ENCODE measurements at places on chromosomes 6 and 20.

DNA sequence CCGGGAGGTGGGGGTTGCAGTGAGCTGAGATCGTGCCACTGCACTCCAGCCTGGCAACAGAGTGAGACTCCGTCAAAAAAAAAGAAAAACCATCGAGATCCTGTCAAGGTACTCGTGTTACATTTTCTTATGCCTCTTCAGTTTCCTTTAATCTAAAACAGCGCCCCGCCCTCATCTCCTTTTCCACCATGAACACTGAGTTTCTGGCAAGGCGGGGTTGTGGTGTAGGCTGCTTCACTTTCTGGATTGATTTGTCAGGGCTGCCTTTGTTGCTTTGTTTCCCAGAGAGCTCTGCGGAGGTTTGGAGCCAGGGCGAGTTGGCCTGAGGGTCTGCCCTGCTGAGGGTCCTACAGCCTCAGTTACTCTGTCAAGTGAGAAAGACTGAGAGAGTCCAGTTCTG, 8.9 kb downstream of the ITPR3 start:
- no peak for DNase-seq

GRCh38 chr20:63940472-63941266, 15.5 kb downstream of the UCKL1 start:
- no peak for DNase-seq

DNA sequence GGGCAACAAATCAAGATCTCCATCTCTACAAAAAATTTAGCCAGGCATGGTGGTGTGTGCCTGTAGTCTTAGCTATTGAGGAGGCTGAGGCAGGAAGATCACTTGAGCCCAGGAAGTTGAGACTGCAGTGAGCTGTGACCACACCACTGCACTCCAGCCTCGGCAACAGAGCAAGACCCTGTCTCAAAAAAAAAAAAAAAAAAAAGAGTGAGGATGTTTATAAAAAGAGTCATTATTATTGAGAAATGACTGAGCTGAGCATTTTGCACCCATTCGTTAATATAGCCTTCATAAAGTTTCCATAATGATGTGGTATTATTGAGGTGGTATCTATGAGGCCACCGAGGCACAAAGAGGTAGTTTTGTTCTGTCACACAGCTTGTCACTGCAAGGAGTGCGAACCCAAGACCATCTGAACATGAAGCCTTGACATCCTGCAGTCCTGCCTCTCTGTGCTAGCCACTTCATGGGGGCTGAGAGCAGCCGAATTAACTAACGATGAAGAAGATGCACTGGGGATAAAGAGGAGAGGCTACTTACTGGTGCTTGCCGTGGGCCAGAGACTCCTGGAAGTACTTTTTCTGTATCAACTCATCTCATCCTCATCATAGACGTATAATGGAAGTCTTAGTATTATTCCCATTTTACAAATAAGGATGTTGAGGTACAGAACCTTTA, 175.5 kb downstream of the BCAS1 start:
- DNase-seq: no peak

DNA sequence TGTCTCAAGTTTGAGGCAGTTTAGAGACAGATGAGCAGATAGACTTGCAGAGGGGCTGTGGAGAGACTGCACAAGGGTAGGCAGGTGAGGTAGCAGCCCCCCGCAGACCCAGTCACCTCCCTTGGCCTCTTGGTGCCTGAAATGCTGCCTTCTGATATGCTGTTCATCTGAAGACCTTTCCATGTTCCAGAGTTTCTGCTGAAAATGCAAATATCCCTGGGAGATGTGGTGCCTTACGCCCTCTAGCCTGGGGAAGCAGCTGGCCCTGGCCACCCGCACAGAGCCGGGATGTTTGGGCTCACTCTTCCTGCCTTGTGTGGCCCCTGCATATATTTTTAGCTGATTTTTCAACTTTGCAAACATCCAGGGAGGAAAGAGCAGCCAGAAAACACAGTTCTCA, 51.4 kb downstream of the TMEM242 start:
- DNase-seq: no peak

- no peak for DNase-seq
Measured at GRCh38 chr6:21133901-21134300, 459.6 kb upstream of the SOX4 start.

DNA sequence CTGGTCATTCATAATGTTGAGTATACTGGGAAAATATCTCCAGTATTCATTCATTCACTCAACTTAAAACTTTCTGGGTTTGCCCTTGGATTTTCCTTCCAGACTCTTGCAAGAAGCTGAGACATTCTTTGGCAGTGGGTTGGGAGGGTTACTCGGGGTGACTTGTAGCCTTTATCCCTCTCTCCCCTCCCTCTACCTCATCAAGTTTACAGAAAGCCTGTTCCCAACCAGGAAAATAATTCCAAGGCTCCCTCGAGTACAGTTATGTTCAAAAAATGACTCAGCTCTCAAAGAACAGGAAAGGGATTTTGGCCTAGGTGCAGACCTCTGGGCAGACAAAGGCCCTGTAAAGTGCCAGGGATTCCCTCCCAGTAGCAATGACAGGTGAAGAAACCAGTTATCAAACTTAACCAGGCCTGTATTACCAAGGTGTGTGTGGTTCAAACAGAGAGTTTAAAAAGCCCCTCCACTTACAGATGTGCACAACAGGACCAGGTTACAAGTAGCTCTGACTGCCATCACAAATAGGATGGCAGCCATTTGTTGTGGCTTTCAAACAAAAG, 22.2 kb downstream of the FKBP1A start:
- DNase-seq: no peak

- no peak for DNase-seq
Measured at GRCh38 chr6:157631412-157631811, 191.6 kb upstream of the SNX9 start.

DNA sequence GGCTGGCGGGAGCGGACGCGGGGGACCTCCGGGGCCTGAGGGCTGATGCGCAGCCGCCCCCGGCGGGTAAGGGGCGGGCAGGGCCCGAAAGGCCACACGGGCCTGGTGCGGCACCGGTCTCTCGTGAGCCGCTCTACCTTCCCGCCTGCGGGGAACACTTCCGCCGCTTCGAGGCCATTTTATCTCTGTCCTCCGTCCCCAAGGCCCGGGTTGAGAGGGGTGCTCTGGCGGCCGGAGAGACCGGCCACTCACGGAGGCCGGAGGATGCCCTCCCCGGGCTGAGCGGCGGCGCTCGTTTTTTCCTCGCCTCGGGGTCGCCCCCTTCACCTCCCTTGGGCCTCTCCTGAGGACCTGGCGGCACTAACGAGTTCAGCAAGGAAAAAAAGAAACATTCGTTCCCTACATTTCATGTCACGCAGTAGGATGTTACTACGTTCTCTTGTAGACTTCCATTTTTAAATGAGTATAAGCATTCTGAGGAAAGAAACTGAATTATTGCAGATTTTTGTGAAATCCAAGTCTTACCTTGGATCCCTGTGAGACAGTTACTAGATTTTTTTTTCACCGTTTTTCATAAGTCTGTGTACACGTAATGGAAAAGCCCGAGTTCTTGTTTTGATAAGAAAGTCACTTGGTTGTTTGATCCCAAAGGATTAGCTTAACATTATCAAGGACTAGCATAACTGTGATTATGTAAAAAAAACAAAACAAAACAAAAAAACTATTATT, 575 bp downstream of the WTAP start:
- DNase-seq: no peak

DNA sequence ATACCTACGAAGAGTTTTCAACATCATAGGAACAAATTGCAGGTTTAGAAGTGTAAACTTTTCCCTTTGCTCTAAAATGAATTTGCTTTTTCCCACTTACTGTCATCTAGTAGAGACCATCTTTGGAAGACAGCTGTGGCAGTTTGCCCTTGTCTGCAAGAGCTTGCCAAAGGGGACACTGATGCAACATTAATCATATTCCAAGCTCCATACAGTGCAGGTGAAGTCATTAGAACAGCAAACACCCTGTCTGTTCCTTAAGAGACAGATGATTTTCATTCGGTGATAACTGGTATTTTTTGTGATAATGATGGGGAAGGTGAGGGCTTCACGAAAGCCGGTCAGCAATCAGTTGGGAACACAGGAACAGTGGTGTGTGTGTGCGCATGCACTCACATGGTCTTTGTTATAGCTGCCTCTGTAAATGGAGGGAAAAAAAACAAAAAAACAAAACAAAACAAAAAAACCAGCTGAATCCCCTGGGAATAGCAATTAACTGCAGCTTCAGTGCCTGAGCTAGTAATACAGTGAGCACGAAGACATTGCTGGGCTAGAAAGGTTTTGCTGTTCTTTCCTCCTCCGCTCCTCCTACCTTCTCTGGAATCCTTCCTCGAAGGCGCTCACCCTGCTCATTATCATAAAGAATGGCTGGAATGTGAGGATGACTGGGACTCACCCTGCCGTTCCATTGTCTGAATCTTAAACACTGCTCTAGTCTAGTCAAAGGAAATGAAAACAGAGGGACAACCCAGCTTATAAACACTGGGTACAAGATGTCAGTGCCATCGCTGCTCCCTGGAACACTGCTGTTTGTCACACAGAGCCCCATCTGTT, 35.2 kb upstream of the KIF13A start:
- DNase-seq: no peak

- no peak for DNase-seq
Measured at GRCh38 chr6:46645265-46645664, 7.4 kb downstream of the CYP39A1 start.

- DNase-seq: no peak
Measured at GRCh38 chr20:20017844-20018185, 653 bp downstream of the NAA20 start.

DNA sequence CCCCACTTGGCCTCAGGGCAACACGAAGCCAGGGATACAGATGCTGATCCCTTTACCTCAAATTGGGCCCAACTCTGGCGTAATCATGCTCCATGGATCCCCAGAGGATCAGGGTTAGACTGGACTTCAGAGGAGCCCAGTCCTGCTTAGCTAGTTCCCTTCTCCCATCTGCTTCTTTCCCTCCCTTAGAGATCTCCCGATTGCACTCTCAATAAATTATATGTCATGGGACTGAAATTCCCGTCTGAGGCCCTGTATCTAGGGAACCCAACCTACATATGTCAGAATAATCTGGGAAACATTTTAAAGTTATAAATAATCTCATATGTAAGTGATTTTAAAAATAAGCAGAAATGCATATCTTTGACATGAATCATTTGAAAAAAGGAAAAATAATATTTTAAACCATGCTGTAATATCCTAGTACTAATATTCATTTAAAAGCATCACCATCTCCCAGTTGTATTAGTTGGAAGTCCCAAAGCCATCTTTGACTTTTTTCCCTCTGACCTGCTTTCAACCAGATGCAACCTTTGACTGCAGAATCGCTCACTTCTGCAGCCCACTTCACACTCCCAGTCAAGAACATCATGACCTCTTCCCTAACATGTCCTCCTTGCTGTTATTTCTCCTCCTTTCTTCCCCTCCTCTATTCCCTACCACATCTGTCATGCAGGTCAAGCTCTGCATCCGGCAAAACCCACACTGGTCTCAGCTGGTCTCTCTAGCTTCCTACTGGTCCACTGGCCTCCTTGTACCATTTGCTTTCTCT, 393.6 kb downstream of the BTBD3 start:
- DNase-seq: no peak

DNA sequence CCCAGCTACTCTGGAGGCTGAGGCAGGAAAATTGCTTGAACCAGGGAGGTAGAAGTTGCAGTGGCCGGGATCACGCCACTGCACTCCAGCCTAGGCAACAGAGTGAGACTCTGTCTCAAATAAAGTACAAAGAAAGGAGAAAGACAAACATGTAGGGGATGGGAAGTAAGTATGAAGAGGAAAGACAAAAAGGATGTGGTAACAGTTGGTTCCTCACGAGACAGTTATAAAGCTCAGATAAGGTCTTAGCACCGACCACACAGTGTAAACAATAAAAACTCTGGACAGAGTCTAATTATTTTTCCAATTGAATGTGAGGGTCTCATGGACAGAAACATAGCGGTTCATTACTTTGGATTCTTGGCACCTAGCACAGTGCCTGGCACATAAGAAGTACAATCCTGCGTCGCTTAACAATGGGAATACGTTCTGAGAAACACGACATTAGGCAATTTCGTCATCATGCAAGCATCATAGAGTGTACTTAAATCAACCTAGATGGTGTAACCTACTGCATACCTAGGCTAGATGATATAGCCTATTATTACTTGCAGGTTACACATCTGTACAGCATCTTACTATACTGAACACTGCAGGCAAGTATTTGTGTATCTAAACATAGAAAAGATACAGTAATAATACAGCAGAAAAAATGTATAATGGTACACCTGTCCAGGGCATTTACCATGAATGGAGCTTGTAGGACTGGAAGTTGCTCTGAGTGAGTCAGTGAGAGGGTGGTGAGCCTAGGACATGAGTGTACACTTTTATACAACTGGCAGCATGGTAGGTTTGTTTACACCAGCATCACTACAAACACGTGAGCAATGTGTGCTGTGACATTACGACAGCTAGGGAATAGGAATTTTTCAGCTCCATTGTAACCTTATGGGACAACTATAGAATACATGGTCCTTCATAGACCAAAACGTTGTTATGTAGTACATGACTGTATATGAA, 38.2 kb downstream of the MBOAT1 start:
- no peak for DNase-seq

All from substantia nigra (tissue), 51 donors.